Astrocyte of the spinal cord (primary cell): ENCODE measurements at places on chromosomes 13 and 19.
A peak's percentile ranks its signal among the peaks of the same experiment; 100 is the strongest.

- DNase-seq, result no peak
Measured at GRCh38 chr19:18185538-18185937, 7.5 kb upstream of the MPV17L2 start.

- no peak for DNase-seq
Measured at GRCh38 chr19:49020931-49021895, 2.9 kb downstream of the CGB3 start.

DNA sequence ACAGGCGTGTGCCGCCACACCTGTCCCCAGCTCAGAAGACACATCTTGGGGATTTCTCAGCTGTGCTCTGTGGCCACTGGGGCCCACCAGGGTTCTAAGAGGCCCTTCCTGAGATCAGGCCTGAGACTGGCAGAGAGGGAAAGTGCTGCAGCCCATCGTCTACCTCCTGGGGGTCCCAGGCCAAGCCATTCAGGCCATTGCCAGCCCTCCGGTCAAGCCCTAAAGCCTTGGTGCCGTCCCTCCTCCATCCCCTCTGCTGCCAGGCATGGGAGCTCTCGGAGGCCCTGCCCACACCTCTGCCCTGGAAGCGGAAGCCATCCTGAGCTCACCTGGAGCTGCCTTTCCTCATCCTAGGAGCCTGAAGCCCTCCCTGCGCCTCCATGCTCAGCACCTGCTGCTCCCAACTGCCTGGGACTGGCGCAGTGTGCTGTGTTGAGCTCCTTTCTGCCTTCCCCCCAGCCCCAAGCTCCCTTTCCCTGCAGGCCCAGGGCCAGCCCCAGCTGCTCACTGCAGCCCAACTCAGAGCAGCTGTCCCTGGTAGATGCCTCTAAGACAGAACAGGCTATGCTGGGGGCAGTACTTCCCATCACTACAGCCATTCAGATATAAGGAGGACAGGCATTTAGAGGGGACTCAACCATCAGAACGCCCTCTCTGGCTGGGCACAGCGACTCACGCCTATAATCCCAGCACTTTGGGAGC lies 2.9 kb downstream of the SLC7A9 start:
- no peak for DNase-seq

GRCh38 chr13:109274188-109274821 lies 512.1 kb downstream of the IRS2 start:
- DNase-seq, result peak; percentile 70

DNA sequence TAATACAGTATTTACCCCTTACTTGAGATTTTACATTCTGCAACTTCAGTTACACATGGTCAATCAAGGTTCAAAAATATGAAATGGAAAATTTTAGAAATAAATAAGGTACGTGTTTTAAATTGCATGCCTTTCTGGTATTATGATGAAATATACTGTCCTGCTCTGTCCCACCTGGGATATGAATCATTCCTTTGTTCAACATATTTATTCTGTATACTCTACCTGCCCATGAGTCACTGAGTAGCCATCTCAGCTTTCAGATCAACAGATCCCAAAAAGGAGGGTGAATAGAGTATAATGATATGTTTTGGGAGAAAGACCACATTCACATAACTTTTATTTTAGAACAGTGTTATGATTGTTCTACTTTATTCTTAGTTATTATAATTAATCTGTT lies 37.8 kb downstream of the STOML3 start:
- no peak for DNase-seq

DNA sequence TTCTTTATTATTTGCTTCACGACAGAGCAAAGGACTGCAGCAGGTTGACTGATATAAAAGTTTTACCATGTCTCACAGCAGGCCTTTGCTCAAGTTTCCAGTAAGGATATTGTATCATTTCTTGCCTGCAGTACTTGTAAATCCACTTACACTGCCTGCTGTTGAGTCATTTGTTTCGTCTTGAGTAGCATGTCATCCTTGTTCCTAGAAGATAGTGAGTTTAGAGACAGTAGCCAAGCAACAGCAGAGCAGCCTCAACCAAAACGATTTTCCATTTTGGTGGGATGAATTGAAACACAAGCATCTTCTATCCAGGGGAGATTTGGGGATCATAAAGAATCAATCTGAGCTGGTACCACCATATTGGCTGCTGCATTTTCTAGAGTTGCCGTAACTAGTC lies 24.0 kb upstream of the ALOX5AP start:
- DNase-seq, result peak; percentile 73

- DNase-seq, result no peak
Measured at GRCh38 chr13:21413013-21413412, 46.1 kb downstream of the ZDHHC20 start.

GRCh38 chr19:6682607-6683128 lies 12.7 kb upstream of the TNFSF14 start:
- DNase-seq, result no peak

GRCh38 chr13:23605831-23606230 lies 35.6 kb downstream of the TNFRSF19 start:
- no peak for DNase-seq

- DNase-seq, result peak; percentile 5
Measured at GRCh38 chr13:82356667-82357410, 1525.4 kb downstream of the SLITRK1 start.

- no peak for DNase-seq
Measured at GRCh38 chr13:36000028-36000427, 131.2 kb downstream of the DCLK1 start.

DNA sequence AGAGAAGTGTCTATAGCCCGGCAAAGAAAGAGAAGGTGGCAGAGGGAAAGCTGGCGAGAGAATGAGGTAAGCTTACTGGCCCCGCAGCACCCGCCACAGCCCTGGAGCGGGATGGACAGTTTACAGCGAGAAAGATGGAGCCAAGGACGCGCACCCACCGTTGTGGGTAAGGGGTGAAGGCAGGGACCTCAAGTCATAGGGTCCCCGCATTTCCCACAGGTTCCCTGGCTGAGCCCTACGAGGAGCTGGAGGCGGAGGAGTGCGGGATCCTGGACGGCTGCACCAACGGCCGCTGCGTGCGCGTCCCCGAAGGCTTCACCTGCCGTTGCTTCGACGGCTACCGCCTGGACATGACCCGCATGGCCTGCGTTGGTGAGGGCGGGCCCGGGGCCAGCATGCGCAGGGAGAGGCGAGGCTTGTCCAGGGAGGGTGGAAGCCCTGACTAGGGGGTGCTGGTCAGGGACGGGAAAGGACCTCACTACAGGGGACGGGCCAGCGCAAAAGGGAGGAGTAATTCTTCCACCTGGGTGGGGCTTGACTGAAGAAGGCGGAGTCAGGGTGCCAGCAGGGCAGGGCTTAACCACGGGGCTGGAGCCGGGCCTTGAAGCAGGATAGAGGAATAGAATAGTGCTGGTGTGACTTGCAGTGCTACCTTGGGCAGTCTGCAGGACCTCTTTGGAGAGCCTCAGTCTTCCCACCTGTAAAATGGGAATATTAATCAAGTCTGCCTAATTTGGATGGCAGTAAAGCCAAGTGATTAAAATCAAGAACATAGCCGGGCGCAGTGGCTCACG lies 26.5 kb downstream of the LTBP4 start:
- DNase-seq, result no peak

DNA sequence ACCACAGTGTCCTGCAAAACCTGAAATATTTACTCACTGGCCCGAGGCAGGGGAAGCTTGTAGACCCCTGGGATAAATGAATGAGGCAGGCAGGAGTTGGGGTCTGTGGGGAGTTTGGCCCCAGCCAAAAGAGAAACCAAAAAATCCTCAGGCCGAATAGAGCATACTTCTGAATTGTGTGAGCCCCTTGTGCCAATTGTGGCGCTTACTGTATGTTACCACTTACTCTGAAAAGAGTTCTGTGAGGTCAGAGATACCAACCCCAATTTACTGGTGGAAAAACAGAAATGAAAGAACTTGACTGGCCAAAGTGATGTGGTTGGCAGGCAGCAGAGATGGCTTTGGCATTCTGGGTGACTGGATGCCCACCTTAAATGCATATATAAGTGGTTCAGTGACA lies 6.9 kb downstream of the CARM1 start:
- no peak for DNase-seq

DNA sequence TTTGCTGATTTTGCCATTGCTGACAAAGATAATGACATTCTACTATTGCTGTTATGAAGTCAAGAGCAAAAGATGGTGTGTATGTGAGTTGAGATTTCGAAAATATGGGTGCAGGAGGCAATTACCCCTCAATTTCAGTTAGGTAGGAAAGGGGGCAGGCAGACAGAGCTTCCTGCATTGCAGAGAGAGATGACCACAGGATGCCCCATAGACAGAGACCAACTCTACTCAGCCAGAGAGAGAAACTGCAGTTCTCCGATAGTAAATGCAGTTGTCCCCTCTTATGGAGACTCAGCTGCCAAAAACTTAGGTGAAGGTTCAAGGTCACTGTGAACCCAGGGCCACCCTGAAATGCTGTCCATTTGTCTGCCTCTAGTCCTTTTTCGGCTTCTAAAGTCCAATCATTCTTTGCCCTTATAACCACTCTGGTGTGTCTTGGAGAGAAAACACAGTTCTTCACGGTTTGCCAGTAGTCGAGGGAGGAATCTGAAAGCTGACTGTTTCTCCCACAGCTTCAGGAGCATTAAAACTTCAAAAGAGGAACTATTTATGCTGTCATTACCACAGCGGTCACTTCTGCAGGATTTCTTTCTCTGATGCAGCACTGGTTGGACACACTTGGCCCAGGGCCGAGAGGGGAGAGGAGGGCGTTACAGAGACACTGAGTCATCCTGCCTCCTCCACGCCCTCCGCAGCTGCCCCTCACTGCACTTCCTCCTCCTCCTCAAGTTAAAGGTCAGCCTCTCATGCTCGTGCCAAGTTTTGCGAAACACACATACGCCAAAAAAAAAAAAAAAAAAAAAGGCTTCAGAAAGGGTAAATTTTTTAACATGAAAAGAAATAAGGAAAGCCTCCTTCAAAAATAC lies 264.3 kb downstream of the FOXO1 start:
- peak; percentile 98 for DNase-seq

DNA sequence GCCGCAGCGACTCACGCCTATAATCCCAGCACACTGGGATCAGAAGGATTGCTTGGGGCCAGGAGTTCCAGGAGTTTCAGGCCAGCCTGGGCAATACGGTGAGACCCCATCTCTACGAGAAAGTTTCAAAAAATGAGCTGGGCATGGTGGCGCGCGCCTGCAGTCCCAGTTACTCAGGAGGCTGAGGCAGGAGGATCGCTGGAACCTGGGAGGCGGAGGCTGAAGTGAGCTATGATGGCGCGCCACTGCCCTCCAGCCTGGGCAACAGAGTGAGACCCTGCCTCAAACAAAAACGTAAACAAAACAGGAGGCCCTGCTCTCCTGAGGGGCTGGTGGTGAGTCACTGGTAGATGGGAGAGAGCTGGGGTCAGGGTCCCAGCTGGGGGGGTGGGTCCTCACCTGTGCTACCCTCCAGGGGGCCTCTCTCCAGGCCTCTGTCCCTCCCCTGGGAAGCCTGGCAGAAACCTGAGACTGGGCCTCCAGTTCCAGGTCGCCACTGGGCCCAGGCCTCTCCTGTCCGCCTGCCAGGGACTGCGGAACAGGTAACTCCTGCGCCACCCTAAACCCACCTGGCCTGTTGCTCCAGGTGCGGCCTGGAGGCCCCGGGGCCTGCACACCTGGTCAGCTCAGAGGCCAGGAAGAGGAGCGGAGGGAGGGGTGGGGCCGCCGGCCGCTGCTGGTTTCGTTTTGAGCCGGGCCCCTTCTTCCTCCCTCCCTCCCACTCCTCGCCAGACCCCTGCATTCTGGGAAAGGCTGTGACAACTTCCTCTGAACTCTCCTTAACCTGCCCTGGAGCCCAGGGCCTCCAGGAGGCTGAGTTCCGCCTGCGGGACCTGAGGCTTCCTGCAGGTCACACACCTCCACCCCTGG lies 17.2 kb upstream of the ZBTB7A start:
- DNase-seq, result no peak

DNA sequence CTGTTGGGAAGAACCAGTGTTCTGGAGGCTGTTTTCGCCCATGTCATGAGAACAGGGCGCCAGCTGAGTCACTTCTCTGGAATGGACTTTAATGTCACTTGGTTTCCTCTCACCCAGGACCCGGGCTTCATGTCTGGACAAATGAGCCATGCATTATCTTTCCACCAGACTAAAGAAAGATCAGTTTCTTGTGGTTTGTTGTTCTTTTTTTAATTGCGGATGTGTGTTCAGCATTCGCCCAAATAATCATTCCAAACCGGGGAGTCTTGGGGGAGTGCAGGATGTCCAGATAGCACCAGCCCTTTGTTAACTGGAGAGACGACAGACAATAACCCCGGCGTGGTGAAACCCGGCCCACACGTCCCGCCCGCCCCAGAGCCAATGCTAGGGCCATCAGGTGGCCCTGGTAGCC lies 102.5 kb downstream of the COL4A2 start:
- peak; percentile 94 for DNase-seq

- DNase-seq, result no peak
Measured at GRCh38 chr13:34263681-34264080, 445.7 kb downstream of the RFC3 start.

DNA sequence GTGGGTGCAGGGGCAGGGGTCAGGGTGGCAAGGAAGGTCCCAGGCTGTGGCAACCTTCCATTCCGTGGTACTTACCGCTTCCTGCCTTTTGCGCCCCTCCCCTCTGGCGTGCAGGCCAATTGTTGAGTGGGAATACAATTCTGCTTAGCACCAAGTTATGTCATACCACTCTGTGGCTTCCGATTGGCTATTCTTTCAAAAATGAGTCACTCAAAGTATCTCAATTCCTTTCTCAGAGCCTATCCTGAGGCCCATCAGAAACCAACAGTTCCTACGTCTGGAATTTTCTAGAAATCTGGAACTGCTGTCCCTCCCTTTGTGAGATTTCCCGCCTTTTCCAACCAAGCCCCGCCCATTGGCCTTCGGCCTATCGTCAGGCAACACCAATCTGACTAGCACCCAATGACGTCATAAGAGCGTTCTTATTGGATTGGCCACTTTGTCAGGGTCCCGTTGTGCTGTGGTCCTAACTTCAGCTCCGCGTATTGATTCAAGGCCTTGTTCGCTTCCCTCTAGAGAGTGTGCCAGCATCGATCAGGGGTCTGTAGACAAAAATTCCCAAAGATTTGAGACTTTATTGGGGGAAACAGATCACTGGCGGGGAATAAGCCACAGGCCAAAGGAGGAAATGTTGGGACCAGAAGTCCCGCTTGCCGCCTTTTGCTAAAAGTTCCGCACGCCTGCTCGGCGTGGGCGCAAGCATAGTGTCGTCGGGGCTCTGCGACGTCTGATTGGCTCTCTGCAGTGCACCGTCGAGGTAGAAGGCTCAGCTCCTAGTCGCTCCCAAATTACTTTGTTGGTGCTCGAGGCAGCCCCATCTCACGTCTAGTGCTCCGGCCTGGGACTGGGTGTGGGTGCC lies 11.7 kb downstream of the NTN5 start:
- DNase-seq, result peak; percentile 88

- peak; percentile 4 for DNase-seq
Measured at GRCh38 chr19:39372941-39373340, 18.0 kb downstream of the PAF1 start.
